Kidney epithelial cell (primary cell): ENCODE measurements at places on chromosomes 5 and 9. TPM values are rescaled to one million over a fixed set of nuclear protein-coding genes. Genes with fewer than 3 reads are reported as not detected.

Gene SETD9
- total RNA-seq = 23.8 and 25.3 TPM in 2 replicates

Gene TPD52L3
- total RNA-seq = not detected in 2 replicates

Gene TEX10
- 29.2 and 33.4 TPM in 2 replicates for total RNA-seq

Gene PDZD2
- 5.5 and 6.7 TPM in 2 replicates for total RNA-seq

Gene ASPN
- total RNA-seq = not detected in 2 replicates

Gene PRRC1
- total RNA-seq = 41.6 and 54.9 TPM in 2 replicates

Gene C5orf58
- not detected in 2 replicates for total RNA-seq

Gene NUTM2G
- not detected in 2 replicates for total RNA-seq

Gene ADGRD2
- total RNA-seq = not detected in 2 replicates

Gene ENTPD2
- total RNA-seq = 0.21 TPM in 1 of 2 replicates, not detected in the other

Gene NLN
- total RNA-seq = 31.0 and 35.2 TPM in 2 replicates

Gene SOX30
- 0.08 TPM in 1 of 2 replicates, not detected in the other for total RNA-seq

Gene PDE8B
- total RNA-seq = 0.21 and 0.33 TPM in 2 replicates

Gene TMOD1
- 0.08 and 0.14 TPM in 2 replicates for total RNA-seq

Gene CDC20B
- 0.27 TPM in 1 of 2 replicates, not detected in the other for total RNA-seq

Gene IFNE
- 0.34 and 1.0 TPM in 2 replicates for total RNA-seq

GRCh38 chr9:101437806-101438232, 2.2 kb upstream of the ALDOB start:
- DNase-seq = no peak

DNA sequence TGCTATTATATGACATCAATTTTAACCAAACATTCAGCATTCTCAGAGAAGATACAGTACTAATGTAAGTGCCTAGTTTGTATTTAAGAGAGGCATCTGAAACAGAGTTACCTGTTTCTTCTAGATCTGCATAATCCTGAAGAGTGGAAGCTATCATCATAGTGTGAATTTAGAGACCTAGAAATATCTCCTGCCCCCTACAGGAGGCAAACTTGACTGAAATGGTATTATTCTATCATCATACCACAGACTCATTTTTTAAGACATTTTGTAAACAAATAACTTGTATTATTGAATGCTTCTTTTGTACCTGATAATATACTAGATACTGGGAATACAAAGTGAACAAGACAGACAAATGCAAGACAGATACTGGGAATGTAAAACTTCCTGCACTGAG, 216.8 kb upstream of the RPS23 start:
- no peak for DNase-seq

DNA sequence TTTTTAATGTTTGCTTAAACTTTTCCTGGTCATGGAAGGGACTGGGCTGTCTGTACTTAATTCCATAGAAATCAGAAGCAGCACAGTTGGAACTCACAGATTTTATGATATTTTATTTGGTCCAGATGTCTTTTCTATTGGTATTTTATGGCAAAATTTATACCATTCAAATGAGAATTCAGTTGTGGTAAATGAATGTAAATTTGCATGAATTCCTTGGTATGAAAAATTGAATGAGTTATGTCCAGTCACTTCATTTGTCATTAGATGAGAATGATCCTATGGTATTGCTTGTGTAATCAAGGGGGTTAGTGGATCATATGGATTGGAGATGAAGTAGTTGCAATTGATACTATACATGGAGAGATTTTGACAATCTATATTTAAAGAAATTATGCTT, 188.0 kb downstream of the KDM4C start:
- no peak for DNase-seq

GRCh38 chr5:38234737-38235136, 23.6 kb upstream of the EGFLAM start:
- no peak for DNase-seq

DNA sequence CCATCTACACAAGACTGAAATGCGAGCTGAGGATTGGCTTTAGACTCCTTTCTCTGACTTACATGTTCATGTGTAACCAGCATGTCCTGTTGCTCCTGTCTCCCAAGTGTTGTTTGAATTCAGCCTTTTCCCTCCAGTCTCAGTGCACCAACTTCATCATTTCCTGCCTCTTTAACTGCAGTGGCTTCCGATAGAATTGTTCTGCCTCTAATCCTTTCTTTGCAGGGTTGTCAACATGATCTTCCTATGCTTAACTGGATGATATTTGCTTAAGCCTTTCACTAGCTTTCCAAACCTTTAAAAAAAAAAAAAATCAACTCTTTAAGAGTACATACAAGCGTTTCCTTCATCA, 6.7 kb upstream of the FYB1 start:
- no peak for DNase-seq

DNA sequence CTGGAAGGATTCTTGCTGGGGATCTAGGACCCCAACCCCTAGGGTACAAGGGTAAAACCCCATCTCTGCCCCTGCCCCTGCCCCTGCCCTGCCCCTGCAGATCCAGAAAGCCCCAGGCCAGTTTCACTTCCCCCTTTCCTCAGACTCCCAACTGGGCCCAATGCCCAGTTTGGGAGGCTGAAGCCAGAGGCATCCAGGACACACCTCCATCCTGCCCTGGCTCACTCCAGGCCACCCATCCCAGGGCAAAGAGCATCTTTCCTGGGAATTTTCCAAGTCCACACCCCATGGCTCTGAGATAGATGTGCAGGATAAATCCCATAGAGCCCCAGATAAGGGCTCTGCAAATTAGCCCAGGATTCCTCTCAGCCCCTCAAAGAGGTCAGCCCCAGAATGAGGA, 17.4 kb downstream of the CNTFR start:
- no peak for DNase-seq

GRCh38 chr9:37952731-37953130, 48.8 kb upstream of the SLC25A51 start:
- DNase-seq = no peak

DNA sequence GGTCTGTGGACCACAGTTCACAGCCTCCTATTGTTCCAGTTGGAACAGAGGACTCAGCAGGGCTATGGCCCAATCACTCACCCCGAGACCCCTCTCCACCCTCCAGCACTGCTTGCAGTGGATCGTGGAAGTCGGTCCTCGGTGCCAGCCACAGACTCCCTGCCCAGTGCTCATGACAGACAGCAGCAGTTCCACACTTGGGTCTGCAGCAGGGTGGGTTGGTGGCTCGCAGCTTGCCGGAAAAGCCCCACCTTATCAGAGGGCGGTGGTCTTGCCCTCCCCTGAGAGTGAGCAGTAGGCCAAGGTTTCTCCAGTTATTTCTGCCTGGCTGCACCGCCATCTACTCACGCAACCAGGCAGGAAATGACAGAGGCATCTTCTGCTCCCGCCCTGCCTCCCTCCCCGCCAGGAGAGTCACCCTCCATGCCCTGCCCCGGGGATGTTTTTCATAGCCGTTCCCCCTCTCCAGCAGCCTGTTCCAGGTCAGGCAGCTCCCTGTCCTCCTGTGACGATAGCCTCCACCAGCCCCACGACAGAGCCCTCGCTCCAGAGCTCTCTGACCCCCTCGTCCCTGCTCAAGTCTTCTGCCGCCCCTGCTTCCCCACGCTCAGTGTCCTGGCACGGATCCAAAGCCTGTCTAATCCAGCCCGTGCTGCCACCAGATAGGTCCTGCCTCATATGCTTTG, 34.5 kb downstream of the UNC5A start:
- DNase-seq = no peak

- DNase-seq = no peak
Measured at GRCh38 chr5:154264549-154265196, 74.1 kb downstream of the GALNT10 start.

GRCh38 chr9:127064335-127064734, 58.1 kb downstream of the ANGPTL2 start:
- no peak for DNase-seq

- DNase-seq = no peak
Measured at GRCh38 chr9:93196096-93197055, 12.4 kb downstream of the WNK2 start.

- DNase-seq = no peak
Measured at GRCh38 chr9:8417341-8417740, 617.8 kb upstream of the DMAC1 start.

GRCh38 chr9:109110329-109111021, 9.3 kb downstream of the TMEM245 start:
- no peak for DNase-seq

DNA sequence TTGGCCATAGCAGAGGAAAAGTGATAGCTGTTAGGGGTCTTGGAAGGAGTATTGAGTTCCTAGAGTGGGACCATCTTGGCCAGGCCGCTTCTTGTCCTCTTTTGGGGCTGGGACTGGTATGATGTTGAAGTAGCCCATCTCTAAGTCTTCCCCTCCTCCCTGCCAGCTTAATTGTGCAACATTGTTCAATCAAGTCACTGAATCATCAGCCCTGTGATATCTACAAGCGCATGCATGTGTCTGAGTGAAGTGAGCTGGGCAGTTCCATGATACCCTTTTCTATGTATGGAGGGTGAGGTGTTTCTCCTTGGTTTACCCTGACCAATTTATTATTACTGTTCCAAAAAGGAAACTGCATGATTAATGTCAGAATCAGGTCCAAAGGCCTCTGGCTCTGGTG, 112.2 kb downstream of the C9orf152 start:
- no peak for DNase-seq

GRCh38 chr9:33349743-33350142, 52.6 kb downstream of the AQP7 start:
- DNase-seq = no peak

DNA sequence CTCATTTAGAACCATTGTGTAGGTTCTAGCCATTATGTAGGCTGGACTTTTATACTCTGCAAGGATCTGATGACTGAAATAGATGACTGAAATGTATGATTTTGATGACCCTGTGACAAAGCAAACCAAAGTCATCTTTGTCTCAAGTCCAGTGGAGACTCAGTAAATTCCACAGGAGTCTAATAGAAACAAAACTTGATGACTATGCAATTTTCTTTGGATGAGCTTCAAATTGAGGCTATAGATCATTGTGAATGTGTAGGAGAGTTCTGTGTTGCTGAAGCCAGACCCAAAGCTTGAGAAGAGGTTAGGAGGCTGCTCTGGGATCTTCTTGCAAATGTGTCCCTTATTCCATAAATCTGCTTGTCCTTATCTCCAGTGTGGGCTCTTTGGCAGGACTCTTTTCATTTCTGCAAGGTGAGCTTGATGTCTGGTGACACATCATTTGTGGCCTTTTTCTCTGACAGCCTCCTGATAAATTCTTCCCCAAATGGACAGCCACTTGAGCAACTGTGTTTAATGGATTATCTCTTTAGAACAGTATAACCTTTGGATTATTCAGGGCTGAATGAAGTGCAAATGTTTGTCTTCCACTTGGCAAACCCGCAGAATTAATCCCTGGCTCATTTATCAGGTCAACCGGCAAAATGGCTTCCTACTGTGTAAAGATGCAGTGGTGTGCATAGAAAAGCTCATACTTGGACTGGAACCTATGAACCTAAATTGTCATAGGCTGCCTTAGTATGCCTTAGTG, 235.1 kb upstream of the ANKH start:
- DNase-seq = no peak

GRCh38 chr5:179865491-179866240, 7.0 kb upstream of the MRNIP start:
- no peak for DNase-seq

GRCh38 chr5:139747583-139748504, 47.8 kb upstream of the PSD2 start:
- no peak for DNase-seq

DNA sequence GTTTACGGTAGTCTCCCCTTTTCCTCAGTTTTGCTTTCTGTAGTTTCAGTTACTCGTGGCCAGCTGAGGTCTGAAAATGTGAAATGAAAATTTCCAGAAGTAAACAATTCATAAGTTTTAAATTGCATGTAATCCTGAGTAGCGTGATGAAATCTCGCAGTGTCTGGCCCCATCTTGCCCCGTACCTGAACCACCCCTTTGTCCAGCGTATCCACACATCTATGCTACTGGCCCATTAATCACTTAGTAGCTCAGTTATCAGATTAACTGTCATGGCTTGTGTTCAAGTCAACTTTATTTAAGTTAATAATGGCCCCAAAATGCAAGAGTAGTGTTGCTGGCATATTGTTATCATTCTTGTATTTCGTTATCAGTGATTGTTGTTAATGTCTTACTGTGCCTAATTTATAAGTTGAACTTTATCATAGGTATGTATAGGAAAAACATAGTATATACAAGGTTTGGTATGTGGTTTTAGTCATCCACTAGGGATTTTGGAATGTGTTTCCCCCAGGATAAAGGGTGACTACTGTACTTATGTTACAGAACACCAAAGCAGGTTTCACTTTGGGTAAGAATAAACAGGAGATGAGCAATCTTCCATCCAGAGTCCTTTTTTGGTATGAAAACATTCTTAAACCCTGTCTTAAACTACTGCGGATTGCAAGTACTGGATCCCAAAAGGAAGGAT, 118.4 kb upstream of the KCNN2 start:
- DNase-seq = no peak

DNA sequence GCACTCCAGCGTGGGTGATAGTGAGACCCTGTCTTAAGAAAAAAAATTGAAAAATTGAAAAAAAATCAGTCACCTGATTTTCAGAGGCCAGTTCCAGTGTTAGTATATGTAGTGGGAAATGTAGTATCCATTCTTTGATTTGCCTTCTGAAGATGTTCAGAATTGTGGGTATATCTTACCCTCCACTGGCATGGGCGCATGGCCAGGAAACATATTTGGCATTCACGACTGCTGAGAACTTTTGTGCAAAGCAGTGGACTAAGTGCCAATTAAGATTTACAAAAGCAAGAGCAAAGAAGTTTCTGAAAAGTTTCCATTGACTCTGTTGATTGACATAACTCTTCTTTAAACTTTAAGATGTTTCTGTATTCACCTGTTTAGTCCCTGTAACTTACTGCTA, 2.4 kb downstream of the CAVIN4 start:
- no peak for DNase-seq
